Dermis microvascular lymphatic vessel endothelial cell (primary cell): ENCODE measurements at places on chromosomes 6 and 20.
A peak's percentile ranks its signal among the peaks of the same experiment; 100 is the strongest.

DNA sequence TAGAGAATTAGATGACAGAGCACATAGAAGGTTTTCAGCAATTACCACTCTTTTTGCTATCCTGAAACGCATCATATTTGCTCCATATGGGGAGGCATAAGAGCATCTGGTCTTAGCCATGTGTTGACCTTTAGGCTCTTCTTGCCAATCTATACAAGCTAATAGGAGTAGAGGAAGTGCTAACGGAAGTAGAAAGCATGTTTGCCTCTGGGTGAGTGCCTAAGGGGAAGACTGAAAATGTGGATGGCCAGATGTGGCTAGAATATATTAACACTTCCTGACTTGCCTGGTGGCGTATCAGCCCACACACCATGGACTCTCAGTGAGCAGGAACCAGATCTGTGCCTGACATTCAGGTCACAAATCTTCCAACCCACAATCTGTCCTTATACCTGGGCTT, 136.3 kb downstream of the LRRC1 start:
- DNase-seq, result no peak

DNA sequence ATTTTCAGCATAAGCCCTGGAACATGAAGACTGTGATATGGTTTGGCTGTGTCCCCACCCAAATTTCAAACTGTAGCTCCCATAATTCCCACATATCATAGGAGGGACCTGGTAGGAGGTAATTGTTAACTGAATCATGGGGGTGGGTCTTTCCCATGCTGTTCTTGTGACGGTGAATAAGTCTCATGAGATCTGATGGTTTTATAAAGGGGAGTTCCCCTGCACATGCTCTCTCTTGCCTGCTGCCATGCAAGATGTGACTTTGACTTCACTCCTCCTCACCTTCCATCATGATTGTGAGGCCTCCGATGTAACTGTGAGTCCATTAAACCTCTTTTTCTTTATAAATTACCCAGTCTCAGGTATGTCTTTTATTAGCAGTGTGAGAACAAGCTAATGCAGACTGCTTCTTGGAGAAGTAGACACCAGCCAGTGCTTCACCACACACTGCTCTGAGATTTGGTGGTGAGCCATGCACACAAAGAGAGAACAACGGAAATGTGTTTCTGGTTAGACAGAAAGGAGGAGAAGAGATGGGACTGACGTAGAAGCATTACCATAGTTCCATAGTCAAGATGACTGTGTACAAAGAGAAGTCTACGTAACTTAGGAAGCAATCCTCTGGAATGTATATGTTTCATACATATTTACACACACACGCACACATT, 97.8 kb downstream of the BACH2 start:
- DNase-seq, result no peak

DNA sequence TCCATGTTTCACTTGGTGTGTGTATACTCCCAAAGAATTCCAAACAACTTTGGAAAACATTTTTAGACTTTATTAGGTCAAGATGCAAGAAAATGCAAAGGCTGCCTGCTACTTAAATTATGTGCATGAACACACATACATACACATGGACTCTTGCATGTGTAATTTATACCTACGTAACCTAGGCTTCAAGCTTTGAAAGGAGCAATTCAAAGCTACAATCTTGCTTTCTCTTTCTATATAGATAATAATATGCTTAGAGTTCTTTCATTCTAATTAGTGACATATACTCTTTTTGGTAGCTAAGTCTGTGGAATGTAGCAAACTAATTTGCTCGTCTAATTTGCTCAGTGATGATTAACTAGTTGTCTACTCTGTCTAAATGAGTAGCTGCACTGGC, 146.5 kb downstream of the EPHA7 start:
- DNase-seq, result no peak

- peak; percentile 73 for DNase-seq
Observed at GRCh38 chr6:34196116-34196832, 40.4 kb upstream of the HMGA1 start.

- DNase-seq, result no peak
Observed at GRCh38 chr6:42505385-42505718, 53.6 kb upstream of the TRERF1 start.

GRCh38 chr6:132893772-132894490, 79.6 kb downstream of the RPS12 start:
- DNase-seq, result no peak

- DNase-seq, result no peak
Observed at GRCh38 chr6:157841211-157841840, 18.3 kb downstream of the SNX9 start.

DNA sequence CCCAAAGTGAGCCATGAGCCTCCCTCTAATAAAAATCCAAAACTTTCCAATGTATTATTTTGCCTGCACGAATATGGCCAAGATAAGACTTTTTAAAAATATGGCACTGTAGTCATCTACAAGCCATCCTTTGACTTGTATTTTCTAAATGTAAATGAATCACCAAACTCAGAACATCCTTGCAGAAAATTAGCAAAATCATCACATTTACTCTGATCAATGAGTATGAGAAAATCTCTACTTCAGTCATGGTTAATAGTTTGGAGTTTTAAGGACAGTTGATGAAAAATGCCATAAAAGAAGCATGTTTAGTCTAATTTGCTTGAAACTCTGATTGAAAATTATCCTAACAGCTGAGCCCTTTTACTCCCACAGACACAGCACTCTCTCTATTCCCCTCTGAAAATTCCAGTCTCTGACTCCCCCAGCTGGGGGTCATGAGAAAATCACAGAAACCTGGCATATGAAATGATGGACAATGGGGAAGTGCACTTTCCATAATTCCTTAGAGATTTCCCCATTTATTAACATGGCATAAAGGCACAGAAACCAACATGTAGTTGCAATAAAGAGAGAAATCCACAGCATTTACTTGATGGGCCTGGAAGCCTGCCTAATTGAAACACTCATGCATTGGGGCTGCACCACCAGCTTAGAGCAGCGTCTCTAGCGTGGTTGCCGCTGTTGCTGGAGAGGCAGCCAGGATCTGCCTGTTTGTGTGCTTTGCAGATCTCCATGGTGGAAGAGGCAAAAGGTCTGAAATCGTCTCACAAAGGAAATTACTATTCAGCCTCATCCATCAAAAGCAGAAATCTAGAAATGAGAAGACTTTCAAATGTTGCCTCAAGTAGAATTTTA, 214.0 kb downstream of the WDR27 start:
- no peak for DNase-seq

GRCh38 chr6:37323580-37323979, 30.2 kb upstream of the RNF8 start:
- no peak for DNase-seq

- DNase-seq, result peak; percentile 33
Observed at GRCh38 chr6:53793318-53794136, 1.3 kb upstream of the LRRC1 start.

DNA sequence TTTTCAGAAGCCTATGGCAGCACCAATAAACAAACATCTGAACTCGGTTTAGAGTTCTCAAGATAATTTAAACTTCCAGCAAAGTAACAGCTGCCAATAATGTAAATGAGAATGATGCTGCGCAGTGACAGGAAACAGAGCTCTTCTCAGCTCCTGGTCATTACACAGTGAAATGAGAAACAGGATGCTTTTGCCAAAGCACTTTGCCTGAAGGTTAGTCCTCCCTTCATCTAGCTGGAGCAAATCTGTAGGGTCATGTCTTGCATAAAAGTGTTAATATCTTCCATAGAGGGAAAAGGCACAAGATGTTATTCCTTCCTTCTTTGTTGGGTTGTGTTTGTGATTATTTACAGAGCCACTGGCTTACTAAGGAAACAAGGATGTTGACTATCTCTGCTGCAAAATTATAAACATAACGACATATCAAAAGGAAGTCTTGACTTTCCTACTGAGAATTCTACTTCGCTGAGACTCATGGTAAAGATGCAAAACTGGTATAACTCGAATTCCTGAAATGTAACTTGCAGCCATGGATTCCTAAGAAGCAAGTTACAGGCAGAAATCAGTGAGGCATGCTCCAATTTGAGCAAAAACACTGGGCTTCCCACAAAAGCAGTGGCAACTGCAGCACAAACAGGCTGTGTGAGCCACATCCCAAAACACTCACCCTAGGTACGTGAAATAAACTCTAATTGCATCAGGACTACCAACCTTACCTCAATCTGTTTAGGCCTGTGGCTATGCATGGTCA, 102.5 kb upstream of the BEND6 start:
- no peak for DNase-seq

DNA sequence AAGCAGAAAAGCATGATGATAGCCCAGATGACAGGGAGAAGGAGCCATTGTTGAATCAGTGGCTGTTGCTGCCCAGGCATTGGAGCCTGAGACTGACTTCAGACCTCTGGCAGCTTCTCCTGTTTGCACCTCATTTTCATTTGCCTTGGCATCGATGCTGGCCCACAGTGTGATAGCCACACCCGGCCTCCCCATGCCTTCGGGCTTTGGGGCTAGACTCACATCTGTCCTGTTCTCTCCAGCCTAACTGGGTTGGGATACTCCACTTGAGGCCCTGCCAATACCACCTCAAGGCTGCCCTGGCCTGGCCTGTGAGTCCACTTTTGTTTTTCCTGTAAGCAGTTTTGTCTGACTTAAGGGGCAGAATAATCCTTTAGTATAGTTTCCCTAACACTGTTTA, 140.4 kb downstream of the UST start:
- DNase-seq, result no peak

DNA sequence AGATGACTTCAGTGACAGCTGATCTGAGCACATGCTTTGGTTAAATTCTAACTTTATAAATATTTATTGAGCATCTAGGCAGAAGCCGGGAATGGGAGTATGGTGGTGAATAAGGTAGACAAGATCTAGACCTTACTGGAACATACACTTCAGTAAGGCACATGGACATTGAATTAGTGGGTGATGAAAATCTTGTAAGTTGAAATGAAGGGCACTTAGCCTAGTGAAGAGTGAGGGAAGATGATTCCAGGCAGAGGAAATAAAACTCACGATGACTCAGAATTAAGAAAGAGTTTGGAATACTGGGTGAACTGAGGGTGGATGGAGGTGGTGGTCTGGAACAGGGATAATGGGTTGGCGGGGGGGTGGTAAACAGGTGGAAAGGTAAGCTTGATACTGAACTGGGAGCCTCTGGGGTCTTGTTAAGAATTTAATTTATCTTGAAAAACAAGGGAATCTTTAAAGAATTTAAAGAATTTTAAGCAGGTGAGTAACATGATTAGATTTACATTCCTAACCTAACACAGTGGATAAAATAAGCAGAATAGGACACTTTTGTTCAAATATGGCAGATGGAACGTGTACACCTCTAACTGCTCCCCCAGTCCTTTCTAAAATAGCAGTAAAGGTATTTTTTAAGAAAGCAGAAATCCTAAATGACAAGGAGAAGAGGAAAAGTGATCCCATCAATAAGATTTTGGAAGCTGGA, 75.2 kb upstream of the ARHGAP18 start:
- no peak for DNase-seq

- DNase-seq, result no peak
Observed at GRCh38 chr6:55664591-55665587, 85.9 kb upstream of the HMGCLL1 start.

DNA sequence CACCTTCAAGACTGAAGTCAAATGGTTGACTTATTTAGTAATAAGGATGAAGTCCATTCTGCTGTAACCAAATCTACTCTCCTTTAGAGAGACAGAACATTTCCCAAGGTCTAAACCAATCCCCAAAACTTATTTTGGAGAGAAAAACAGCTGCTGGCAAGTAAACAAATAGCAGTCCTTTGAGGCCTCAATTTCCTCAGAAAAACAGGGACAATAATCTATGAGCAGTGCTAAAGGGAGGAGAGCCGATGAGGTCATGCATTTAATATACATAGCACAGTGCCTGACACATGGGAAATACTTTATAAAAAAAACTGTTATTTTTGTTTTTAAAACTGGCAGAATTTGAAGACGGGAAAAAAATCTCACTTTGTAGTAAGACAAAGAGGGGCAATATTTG, 526.0 kb downstream of the EPM2A start:
- no peak for DNase-seq

DNA sequence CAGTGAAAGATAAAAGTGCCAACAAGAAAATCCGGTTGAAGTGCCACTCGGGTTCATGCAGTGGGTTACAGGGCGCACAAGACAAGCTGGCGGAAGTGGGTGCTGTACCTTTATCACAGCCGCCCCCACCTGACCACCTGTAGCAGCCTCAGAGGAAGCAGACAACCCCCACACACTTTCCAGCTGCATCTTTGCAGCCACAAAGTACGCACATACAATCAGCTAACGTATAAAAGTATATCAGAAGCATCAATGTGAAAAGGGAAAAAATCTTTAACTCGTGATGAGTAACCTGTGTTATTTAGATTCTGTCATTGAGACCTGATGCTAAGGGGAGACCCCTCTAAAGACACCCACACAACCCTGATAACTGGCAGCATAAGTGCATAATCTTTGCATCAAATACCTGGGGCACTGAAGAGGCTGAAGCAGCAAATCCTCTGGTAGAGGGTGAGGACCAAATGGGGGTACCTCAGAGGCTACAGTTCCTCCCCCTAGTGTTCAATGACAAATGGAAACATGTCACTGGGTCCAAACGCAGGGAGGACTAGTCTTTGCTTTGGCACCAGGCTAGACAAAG, 22.1 kb downstream of the BACH2 start:
- DNase-seq, result no peak
